Osteocyte (in vitro differentiated cells): ENCODE measurements at places on chromosomes 6 and 20. TPM values are rescaled to one million over a fixed set of nuclear protein-coding genes. Genes with fewer than 3 reads are reported as not detected.
A peak's percentile ranks its signal among the peaks of the same experiment; 100 is the strongest.

DNA sequence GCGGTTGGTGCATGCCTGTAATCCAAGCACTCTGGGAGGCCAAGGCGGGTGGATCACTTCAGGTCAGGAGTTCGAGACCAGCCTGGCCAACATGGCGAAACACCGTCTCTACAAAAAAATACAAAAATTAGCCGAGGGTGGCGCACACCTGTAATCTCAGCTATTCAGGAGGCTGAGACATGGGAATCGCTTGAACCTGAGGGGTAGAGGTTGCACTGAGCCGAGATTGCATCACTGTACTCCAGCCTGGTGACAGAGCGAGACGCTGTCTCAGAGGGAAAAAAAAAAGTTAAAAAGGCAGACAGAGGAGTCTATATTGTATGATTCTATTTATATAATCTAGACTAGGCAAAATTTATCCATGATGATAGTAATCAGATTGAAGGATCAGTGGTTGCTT is 27.3 kb upstream of the PLCG1 start:
- H3K27me3 ChIP-seq = no peaks in the 10 kb centered on the region
- H3K4me1 ChIP-seq = peaks cover 10% of the 10 kb centered on the region
- H3K4me3 ChIP-seq = no peak overlapping the region
- H3K36me3 ChIP-seq = peaks cover 47% of the 10 kb centered on the region

The FAM209A gene
- total RNA-seq = 0.42 and 1.0 TPM in 2 replicates

DNA sequence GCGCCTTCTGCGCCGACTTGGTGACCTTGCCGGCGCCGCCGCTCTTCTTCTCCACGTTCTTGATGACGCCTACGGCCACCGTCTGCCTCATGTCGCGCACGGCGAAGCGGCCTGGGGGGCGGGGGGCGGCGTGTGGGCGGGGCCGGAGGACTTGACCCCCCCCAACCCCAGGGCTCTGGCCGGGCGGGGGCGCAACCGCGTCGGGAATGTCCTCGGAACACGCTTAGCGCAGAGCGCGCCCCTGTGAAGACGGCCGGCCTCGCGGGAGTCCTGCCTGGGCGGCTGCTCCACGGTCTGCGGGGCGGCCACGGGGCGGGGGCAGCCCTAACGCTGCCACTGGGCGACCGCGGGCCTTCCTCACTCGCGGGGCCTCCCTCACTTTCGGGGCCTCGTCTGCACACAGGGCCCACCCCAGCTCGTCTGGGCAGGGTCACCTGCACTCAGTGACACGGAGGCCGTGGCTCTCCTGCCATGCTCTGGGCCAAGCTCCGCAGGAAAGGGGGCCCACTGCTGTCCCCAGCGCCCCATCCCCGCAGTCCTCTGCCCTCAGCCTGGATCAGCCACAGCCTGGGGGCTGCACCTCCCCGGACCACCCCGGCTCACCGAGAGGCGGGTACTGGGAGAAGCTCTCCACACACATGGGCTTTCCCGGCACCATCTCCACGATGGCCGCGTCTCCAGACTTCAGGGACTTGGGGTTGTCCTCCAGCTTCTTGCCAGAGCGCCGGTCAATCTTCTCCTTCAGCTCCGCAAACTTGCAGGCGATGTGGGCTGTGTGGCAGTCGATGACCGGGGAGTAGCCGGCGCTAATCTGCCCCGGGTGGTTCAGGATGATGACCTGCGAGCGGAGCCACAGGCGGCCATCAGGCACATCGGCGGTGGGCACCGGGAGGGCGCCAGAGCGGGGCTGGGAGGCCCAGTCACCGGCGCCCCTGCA is 10.3 kb downstream of the EEF1A2 start:
- no peak for DNase-seq
- H3K4me3 ChIP-seq = no peak overlapping the region
- no peaks in the 10 kb centered on the region for H3K4me1 ChIP-seq
- H3K36me3 ChIP-seq = no peaks in the 10 kb centered on the region
- no peak overlapping the region for H3K27ac ChIP-seq

DNA sequence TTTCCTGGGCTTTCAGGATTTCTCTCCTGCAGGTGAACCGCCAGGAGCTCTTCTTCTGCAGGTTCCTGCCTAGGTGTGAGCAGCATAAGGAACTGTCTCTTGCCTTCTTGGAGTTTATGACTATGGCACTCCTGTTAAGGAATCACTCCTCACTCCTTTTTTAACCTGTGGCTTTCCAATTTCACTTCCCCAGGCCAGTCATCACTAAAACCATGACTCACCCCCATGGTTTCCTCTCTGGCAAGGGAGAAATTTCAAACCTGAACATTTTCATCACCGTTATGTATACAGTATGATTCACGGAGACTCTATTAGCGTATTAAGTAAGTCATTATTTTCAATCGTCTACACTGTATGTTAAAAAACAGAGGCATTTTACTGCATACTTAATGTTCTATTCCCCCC is 78.2 kb upstream of the ARID1B start:
- H3K4me1 ChIP-seq = peaks cover 23% of the 10 kb centered on the region
- no peak overlapping the region for H3K4me3 ChIP-seq
- H3K27ac ChIP-seq = no peak overlapping the region
- H3K36me3 ChIP-seq = peaks cover 3% of the 10 kb centered on the region
- H3K27me3 ChIP-seq = no peaks in the 10 kb centered on the region

GRCh38 chr6:28224131-28225055 is 682 bp upstream of the ZSCAN9 start:
- peaks cover 22% of the 10 kb centered on the region for H3K36me3 ChIP-seq
- peak overlapping the region; percentile 95 for H3K27ac ChIP-seq
- H3K27me3 ChIP-seq = peaks cover 34% of the 10 kb centered on the region
- peak overlapping the region; percentile 93 for H3K4me3 ChIP-seq
- peaks cover 14% of the 10 kb centered on the region for H3K4me1 ChIP-seq
